NB4 (cell line): ENCODE measurements at places on chromosomes 11 and 22.

DNA sequence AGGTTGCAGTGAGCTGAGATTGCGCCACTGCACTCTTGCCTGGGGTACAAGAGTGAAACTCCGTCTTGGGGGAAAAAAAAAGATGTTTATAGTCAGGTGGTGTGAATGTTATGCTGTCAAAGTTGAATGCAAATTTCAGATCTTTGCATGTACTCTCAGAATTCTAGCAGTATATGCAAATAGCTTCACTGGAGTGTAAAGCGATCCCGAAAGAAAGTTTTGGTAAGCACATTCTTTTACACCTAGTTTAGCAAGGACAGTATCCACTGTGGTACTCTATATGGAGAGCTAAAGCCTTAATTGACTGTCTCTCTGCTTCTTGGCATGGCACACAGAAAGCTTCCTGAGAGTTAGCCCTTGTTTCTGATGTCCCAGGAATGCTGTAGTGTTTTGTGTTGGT is 4.0 kb downstream of the JAM3 start:
- DNase-seq = no peak

DNA sequence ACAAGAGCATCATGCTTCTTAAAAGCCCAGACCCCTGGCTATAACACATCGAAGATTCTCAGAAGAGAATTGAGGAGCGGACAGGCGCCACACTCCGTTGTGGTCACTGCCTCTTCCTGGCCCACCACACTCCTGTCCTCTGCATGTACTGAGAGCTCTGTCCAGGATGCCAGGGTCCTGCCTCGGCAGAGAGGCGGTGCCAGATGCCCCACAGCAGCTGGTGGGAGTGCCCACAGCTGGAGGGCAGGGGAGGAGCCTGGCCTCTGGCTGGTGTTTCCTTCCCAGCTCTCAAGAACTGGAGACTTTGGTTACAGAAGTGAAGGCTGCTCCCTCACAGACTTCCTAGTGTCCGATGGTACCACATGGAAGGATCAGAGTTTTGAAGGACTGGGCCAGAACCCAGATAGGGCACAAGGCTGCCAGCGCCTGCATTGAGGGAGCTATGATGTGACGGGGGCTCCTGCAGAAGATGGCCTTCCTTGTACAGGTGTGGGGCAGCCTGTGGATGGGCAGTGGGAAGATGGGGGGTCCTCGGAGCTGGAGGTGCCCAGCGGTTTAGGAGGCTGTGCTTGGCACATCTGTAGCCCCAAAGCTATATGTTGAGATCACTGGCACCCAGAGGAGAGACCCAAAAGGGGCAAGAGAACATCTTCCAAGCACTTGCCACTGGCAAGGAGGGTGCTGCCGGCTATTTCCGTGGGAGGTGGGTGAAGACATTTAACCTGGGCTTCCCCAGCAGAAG is 19.4 kb downstream of the RSPH14 start:
- DNase-seq = no peak

GRCh38 chr22:31602259-31602952 is 59.6 kb downstream of the PISD start:
- DNase-seq = no peak

DNA sequence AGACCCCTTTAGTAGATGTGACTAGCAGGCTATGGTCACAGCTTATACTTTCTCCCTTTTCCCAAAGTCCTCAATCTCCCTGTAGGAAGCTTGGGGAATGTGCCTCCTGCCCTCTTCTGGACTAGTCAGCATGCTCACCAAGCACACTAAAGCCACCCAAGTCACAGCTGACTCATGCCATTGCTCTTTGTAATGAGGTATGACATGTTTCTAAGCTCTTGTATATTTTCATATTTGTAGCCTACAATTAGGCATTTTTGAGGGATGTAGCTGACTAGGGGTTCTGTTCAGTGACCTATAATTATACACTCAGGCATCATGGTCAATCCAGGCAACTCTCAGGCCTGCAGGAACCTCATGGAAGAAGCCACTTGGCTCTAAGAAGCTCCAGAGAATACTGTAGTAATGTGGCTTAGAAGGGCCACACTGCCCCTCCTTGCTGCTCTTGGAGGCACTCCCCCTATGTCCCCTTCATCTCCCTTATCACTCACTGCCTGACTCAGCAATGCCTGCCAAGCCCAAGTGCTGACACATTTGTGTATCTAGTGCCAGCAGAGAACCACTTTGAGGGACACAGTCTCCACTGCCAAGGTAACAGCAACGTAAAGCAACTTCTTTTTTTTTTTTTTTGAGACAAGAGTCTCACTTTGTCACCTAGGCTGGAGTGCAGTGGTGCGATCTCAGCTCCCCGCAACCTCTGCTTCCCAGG is 86.2 kb downstream of the RPL27A start:
- no peak for DNase-seq

GRCh38 chr11:84471501-84471900 is 1155.6 kb downstream of the DLG2 start:
- no peak for DNase-seq

DNA sequence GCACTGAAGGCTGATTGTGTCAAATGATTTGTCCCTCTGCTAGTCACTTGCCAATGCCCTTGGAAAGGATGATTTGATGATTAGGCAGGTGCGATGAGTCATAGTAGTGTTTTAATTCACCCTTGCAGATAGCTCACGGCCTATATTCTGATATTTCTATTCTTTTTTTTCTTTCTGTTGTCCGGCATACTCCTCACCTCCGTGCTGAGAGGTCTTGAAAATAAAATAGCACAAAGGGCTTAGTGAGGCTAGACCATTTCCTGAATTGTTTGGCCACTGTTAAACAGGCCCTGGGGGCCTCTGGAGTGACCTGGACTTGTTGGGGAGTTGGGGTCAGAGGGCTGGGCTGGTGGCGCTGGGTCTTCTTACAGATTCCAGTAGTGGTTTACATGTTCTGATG is 99.8 kb downstream of the ZBTB16 start:
- no peak for DNase-seq

DNA sequence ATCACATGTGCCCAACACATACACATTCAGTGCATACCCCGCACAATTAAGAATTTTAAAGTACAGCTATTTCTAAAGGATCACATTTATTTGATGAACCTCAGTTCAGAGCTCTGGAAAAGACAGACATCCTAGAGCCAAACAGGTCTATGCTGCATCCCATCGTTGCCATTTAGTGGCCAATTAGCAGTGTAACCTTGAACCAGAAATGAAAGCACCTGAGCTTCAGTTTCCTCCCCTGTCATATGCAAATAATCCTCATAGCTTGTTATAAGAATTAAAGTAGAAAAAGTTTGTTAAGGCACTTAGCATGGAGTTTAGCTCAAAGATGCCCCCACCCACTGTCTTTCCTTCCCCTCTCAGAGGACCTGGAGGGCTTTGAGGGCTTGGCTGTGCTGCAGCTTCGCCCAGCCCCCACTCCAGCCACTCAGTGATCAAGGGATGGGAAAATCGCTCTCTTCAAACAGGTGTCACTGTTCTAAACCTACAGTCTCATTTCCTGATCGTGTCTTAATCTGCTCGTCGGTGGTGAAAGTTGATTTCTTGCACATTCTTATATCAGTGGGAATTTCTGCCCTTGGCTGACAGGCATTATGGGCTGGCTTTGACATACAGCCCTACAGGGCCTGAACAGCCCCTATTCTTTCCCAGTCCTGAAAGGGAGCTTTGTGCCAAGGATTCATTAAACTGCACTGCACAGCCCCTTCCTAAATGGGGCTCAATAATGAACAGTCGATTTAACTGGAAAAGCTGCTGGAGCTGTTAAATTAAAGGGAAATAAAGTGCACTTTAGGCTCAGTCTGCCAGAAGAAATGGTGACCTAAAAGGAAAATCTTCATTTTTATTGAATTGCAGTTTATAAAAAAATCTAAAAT is 23.3 kb upstream of the FAM181B start:
- DNase-seq = no peak

DNA sequence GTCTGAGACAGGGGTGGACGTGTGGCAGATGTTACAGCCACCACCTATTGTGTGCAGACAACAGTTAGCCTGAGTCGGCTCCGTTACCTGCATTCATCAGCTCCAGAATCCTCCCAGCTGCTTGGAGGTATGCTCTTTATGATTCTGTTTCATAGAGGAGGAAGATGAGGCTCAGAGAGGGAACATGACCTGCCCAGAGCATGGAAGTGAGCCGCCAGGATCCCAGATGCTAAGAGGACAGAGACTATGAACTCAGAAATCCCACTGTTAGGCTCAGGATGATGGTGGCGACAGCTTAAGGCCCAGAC is 1.5 kb downstream of the EMID1 start:
- DNase-seq = no peak

DNA sequence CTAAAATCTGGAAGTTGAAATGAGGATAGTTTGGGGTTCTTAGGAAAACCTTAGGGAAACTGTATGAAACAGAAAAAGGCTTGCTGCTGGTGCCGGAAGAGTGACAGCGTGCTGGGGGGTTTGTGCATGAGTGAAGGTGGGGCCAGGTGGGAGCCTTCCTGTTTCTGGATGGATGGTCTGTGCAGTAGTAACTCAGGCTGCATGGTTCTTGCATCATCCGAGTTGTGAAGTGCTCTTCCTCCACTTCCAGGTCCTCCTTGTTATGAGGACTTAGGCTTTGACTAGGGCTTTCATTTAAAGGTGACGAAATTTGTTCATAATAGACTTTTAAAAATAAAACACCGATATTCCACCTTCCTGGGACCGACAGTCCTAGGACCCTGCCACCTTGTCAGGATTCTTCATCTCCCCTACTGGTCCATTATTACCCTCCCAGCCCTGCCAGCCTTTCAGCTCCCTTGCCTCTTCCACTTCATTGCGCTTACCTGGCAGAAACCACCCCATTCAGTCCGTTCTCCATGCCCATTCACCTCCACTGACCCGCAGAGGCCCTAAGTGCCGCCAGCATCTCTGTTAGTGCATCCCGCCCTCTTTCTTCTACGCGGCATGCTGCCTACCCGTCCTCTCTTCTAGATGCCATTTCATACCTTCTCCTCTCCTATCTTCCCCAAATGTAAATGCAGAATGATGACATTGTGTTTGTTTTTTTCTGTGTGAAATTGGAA is 47.3 kb downstream of the PPFIA1 start:
- DNase-seq = peak; percentile 23

- no peak for DNase-seq
Observed at GRCh38 chr11:8512547-8512946, 81.5 kb downstream of the STK33 start.
